ENCODE measurements at places on chromosomes 12 and 14.
A peak's percentile ranks its signal among the peaks of the same experiment; 100 is the strongest.

DNA sequence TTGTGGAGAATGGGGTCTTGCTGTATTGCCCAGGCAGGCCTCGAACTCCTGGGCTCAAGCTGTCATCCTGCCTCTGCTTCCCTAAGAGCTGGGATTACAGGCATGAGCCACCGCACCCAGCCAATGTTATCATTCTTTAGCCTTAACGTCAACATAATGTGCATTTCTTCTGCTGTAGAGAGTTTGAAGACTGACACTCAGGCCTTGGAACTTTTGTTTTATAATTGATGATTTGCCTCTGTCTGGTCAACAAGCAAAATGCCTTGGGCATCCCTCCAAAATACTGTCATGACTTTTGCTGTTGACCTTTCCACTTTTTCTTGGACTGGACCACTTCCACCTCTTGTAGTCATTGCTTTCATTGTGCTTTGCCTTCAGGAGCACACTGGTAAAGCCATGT, 29.0 kb downstream of the FAM234B start:
- DNase-seq, result no peak

- DNase-seq, result peak; percentile 39
Observed at GRCh38 chr12:122888232-122888752, 7.6 kb downstream of the VPS37B start.

- no peak for DNase-seq
Observed at GRCh38 chr12:4819654-4820053, 90.1 kb upstream of the KCNA1 start.

DNA sequence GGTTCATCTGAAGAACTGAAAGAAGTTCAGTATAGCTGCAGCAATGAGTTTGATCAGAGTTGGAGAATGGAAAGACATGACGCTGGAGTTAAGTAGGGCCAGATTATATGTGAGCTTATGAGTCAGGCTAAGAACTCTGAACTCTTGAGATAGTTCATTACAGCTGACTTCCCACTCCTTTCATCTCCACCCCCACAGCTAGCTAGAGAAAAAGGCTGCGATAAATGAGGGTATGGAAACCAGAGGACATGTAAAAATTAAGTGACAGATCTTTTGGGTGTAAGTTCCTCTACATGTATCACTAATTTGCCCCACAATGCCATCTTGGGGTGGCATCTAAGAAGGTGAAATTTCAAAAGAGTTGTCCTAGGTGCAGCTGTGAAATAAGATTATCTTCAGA, 28.6 kb downstream of the PYM1 start:
- DNase-seq, result no peak

GRCh38 chr14:35252451-35252868, 39.7 kb upstream of the PSMA6 start:
- no peak for DNase-seq

GRCh38 chr14:104579507-104579906, at the start of gene C14orf180:
Gene C14orf180 (plus strand): TSS chr14:104579764. CDS start chr14:104586431, 6,667 bp downstream.
- no peak for DNase-seq

DNA sequence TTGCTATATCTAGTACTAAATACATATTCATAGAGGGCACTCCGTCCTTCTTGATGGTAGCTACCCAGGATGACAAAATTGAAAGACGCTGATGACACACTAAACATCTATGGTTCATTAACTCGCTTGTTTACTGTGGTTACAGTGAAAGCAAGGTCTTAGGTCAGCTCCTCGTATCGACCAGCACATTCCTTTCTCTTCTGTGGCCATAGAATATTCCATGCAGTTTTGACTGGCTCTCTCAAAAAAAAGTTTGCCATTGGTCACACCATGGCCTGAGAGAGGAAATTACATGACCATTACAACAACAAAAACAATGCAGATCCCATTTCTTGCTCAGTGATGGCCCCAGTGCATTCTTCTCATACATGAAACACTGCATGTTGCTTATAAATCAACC, 411.4 kb upstream of the SOX5 start:
- no peak for DNase-seq

DNA sequence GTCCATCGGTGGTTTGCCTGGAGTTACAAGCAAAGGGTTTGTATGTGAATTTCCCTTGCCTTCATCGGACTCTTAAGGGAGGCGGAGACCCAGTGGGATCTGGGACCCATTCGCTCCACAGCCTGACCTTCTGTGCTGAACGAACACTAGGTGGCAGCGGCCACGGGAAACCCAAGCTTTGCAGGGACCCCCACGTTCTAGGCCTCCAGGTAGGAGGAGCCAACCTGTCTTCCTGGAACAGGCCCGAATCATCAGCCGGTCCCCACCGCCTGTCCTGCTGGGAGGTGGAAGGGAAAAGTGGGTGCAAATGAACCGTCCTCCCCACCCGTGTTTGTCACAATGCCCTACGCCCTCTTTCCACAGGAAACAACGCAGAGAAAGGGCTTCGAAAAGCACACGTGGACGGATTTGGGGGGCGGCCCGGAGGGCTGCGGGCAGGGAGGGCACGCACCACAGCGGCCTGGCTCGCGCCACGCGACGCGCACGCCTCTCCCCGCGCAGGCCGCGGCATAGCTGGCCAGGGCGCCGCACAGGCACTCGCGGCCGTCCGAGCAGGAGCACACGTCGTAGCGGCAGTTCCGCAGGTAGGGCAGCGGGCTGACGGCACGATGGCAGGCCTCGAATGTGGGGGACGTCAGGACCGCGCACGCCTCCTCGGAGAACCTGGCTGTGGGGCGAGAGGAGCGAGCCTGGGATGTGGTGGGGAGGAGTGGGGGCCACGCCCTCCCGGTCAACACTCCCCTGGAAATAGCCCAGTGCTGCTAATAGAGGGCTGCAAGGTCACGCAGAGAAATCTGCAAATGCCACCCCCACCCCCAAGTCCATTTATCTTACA, 67.8 kb downstream of the VWF start:
- DNase-seq, result no peak

DNA sequence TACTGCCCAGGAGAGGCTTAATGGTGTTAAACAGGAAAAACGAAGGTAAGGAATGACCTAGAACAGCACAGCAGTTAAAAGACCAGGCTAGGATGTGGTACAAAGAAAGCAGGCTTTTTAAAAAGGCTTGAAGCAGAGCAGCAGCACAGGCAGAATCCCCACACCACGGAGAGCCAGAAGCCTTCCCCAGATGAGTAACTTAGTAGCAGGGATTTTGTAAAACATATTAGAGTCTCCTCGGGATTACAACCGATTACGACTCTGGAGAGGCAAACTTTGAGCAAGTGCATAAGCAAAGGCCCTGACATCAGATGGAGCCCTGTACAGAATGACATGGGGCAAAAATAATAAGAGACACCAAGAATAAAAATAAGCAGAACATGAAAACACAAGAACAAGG, 37.1 kb upstream of the DHRS4 start:
- DNase-seq, result no peak

- DNase-seq, result no peak
Observed at GRCh38 chr12:46573347-46573658, 200.7 kb upstream of the SLC38A2 start.

DNA sequence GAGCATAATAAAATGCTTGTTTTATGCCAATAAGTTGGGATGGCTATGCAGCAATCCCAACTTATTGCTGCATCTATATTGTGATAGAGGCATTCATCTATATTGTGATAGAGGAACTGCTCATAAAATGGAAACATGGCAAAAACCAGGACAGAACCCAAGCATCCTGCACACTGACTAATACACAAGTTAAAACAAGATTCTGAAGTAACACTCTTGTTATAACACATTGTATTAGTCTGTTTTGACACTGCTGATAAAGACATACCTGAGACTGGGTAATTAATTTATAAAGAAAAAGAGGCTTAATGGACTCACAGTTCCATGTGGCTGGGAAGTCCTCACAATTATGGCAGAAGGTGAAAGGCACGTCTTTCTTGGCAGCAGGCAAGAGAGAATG, 36.8 kb downstream of the KCNK10 start:
- DNase-seq, result no peak

DNA sequence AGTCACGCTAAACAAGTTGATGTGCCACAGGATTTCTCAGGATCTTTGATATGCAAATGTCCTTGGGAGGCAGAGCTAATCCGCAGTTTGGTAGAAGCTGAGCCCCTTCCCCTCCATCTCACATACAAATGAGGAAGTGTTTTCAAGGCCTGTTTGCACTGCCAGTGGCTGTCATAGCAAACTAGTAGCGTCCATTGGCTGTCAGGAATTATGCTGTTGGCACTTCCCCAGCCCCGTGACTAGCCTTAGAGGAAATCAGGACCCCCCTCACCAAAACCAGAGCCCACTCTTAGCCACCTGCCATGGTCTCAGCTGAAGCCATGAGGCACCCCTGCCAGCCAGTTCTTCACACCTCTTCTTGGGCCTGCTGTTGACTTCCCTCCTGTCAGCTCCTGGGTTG, 253.9 kb downstream of the CACNA1C start:
- no peak for DNase-seq

DNA sequence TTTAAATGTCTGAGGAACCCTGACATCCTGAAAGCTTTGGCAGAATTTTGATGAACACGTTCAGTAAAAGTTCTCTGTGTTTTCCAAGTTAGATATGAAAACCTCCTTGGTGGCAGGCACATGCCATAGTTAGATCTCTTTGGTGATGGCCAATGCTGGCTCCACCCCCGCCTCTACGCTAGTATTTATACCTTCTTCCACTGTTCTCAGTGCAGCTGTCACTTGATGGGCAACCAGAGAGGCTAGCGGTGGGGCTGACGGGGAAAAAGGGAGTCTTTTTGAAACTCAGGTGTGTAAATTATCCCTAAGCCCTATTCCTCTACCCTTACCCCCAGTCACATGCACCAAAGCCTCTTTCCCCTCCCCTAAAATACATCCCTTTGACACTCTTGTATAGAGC, 32.1 kb downstream of the PPP1R36 start:
- no peak for DNase-seq

DNA sequence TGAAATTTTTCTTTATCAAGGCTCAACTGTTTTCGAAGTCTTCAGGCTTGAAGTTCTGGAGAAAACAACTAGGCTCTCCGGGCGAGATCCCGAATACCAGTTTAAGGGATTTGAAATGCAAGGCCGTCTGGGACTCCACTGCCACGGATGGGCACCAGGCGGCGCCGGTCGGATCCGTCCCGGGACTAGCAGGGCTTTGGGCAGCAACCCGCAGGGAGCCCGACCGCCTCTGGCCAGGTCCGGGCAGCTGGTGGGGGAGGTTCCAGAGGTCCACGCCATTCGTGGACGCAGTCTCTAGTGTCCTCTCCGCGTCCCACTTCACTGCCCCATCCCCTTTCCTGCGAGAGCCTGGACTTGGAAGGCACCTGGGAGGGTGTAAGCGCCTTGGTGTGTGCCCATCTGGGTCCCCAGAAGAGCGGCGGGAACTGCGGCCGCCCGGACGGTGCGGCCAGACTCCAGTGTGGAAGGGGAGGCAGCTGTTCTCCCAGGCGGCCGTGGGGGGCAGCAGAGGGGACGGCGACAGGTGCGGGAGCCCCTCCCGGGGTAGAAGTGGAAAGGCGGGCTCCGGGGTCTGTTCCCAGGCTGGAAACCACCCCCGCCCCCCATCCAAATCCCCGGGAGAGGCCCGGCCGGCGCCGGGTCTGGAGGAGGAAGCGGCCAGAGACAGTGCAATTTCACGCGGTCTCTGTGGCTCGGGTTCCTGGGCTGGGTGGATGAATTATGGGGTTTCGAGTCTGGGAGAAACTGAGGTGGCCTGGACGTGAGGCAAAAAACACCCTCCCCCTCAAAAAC, 838 bp upstream of the ERBB3 start:
- DNase-seq, result no peak

All from NCI-H187 treated with DMSO at 0.1 percent for 48 hours (cell line).